ENCODE measurements at places on chromosomes 1 and 21.
A peak's percentile ranks its signal among the peaks of the same experiment; 100 is the strongest.

DNA sequence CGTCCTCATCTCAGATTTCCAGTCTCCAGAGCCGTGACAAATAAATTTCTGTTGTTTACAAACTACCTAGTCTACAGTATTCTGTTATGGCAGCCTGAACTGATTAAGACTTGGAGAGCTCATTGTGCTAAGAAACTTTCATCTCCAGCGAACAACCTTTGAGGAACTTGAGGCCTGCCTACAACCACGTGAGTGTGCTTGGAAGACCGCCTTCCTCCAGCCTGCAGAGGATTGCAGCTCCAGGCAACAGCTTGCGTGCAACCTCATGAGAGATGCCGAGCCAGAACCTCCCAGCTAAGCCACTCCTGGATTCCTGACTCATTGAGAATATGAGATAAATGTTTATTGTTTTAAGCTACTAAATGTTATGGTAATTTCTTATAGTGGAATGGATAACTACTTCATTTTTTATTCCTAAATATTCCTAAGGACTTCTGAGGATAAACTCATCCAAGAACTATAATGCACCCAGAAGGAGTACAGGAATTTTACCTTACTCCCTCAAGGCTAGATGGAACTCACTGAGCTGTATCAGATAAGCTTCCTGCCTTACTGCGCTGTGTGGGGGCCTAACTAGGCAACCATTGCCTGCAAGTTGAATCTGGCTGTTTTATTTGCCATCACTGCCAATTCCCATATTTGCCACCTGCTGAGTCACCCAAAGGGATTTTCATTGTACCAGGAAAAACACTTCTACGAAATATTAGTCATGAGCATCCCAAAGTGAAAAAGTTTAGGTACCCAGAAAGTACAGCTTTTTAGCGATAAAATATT, 17.6 kb downstream of the FAM177B start:
- DNase-seq, result peak; percentile 80

GRCh38 chr1:96236156-96236739, 485.3 kb upstream of the PTBP2 start:
- peak; percentile 45 for DNase-seq

GRCh38 chr21:38622827-38623209, 124.5 kb upstream of the ERG start:
- no peak for DNase-seq

DNA sequence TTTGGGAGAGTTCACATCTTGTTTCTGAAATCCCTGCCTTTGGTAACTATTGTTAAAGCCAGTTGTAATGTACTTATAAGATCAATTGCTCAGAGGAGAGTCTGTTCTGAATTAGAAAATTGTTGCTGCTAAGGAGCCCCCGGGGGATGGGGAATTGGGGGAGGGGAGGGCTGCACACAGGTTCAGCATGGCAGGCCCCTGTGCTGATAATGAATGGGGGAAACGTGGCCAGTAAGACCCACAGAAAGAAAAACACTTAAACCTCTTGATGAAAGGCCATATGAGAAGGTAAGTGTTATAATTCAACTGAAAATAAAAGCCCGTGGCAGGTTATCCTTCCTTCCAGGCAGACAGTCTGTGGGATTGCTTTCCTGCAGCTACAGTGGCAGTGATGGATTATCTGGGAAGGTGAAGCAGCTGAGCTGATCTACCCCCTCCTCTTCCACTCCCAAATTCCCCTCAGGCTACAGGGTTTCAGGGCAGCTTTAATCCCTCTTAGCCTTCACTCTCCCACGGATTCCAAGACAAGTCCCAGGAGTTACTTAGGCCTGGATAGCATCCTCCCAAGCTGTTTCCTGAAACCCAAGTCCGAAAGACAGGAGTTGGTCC, 398.8 kb downstream of the TBX15 start:
- no peak for DNase-seq

GRCh38 chr21:18711662-18712061, 308.1 kb upstream of the TMPRSS15 start:
- DNase-seq, result no peak

DNA sequence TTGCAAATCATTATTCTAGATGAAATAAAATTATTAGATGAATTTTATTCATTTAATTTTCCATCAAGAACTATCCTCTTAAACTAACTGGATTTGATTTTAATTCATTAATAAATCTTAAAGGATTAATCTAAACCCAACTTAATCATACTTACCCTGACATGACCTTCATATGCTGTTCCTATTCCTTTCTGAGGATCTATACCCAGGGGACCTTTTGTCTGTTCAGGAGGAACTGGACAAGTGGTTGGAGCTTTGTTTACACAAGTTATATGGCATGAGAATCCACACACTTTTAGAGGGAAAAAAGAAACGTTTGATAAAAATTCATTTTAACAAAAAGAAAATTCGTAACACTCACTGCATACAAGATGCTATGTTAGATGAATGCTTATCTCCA, 95.2 kb downstream of the COQ8A start:
- DNase-seq, result no peak

GRCh38 chr1:1332031-1332755, 1.1 kb downstream of the TAS1R3 start:
- no peak for DNase-seq

- DNase-seq, result no peak
These were observed 133.4 kb downstream of the NFIA start for GRCh38 chr1:61215676-61216289.

DNA sequence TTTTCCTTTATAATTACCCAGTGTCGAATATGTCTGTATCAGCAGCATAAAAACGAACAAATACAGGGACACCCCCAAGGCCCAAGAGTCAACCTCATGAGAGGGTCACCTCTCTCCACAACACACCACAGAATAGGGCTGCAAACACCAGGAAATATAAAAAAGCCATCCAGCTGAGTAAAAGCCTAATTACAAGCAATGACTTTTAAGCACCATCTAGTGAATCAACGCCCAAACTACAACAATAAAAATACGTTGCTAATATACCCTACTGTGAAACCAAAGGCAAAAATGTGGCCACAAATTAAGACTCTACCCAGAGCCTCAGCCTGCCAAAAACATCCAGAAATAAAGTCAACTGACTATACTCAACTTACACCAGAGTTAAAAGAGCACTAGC, 817.9 kb upstream of the NEGR1 start:
- DNase-seq, result no peak

GRCh38 chr1:85001742-85002141, 4.8 kb upstream of the MCOLN2 start:
- peak; percentile 35 for DNase-seq

GRCh38 chr1:2926447-2927055, 94.7 kb upstream of the ACTRT2 start:
- DNase-seq, result no peak

DNA sequence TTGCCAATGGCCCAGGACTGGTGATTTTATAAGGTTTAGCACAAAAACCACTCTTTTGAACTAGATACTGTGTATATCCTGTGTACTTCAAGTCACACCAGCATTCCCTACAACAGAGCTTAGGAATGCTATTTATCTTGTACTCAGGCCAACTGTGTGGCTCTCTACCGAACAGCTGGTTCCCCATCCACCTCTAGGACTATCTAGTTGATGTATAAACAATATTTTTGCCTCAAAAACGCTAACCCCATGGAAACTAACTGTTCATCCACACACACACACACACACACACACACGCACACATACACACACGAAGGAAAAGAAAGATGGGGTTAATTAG, 28.7 kb upstream of the SLC45A3 start:
- DNase-seq, result no peak

DNA sequence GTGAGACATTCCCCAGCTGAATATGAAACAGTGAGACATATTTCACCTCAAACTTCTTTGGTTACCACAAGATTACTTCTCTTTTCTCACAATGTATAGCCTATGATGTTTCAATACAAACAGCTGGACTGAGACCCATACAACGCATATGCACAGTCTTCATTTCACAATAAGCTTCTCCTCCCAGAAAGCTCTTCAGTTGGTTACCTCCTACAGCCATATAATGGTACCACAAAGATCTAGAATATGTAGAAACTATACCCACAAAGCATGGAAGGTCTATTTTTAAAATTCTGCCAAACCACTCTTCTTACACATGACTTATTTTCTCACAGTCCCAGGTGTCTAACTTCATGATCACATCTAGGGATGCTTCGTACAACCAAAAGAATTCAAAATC, 70.8 kb downstream of the JAK1 start:
- no peak for DNase-seq

DNA sequence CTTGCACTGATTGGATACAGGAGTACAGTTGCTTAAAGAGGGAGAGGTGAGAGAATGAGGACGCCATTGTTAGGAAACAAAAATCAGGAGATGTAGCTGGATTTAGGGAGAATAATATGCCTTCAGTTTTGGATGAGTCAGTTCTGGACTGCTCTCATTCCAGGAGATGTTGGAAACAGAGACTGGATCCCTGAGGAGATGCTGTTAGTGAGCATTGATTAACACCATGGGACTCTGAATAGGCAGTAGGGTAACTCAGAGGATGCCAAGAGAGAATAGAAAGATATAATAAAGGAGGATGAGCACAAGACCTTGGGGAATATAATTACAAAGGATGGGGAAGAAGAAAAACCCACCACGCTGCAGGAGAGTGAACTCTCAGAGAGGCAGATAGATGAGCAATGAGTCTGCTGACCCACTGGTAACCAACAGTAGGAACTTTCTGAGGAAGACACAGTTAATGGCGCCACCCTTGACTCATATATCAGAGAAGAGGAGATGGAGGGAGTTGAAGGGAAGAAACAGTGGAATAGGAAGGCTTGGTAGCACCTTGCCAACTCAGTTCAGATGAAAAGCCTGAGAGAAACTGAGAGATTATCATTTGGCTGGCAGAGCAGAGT, 10.5 kb downstream of the KCNJ15 start:
- DNase-seq, result no peak

GRCh38 chr1:192713921-192714320, 78.0 kb downstream of the RGS13 start:
- no peak for DNase-seq

- no peak for DNase-seq
These were observed 13.0 kb upstream of the PADI1 start for GRCh38 chr1:17191990-17192242.

- DNase-seq, result no peak
These were observed 17.7 kb downstream of the IRF2BP2 start for GRCh38 chr1:234592240-234592639.

DNA sequence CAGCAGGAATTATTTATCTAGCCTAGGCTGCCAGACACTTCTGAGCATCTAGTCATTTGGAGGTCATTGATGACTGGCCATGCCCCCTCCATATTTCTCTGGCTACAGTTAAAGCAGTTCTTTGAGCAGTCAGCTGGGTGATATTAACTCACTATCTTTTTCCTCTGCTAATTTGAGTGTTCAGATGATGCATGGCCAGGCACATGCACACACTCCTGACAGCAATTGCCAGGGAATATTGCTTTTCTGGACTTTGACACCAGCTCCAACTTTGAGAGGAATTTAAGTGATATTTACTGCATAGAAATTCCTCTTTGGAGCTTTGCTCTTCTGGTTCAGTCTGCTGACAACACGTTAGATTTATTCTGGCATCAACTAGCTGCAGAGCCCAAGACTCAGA, 52.6 kb downstream of the CD247 start:
- no peak for DNase-seq

DNA sequence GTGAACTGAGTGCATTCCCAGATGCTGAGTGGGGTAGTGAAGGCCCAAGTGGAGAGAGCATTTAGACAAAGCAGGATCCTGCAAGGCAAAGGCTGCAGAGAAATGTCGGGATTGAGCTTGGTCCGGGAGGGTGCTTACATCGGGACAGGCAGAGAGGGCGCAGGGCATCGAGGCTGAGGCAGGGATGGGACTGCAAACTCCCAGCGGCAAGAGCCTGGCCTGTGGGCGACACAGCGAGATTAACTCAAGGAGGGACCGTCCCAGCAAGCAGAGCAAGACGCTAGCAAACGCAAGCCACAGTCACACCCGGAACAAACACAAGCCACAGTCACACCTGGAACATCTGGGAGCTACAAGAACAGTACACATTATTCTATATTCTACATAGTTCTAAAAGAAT, 537.5 kb downstream of the KIF26B start:
- no peak for DNase-seq

- no peak for DNase-seq
These were observed 61.1 kb upstream of the SMYD2 start for GRCh38 chr1:214219902-214220301.

DNA sequence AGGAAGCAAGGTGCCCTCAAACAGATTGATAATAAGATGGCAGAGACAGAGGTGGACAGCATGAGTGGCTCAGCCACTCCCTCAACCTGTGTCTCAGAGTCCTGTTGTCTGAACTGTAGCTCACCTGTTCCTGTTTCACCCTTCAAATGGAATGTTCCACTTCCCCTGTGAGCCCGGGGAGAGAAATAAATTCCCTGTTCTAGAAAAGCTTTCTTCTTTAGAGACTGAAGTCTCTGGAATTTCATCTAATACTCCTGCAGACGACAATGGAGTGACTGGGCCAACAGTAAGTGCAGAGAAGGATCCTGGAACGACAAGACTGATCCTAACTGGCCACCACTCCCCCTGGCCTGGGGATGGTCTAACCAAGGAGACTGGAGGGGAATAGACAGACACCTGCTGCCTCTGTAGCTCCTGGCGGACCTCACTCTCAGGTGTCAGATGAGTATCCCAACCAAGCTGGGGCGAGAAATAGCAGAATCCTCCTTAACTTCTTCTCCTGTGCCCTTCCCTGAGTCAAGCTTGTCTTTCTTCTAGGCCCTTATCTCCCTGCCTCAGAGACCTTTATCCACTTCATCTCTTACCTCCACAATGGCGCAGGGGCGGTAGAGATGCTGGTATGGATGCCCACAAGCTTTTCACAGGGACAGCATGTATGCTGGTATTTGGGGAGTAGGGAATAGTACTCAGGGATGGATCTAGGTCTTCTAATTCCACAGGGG, 45.4 kb downstream of the PLEKHA6 start:
- DNase-seq, result no peak

GRCh38 chr1:30169269-30169668, 554.1 kb downstream of the MATN1 start:
- DNase-seq, result no peak

DNA sequence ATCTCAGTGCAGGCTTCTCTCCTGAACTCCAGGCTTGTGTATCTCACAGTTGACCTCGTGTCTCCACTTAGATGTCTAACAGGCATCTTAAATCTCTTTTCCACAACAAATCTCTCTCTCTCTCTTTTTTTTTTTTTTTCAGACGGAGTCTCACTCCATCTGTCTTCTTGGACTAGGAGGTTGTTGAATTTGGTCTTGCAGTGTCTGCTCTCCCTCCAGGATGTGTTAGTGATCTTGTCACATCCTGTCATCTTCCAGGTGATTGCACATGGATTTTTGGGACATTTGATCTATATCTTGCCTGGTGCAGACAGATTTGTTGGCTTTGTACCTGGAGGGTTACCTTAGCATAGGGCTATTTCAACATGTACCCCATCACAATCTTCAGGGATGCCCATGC, 26.5 kb upstream of the KCNA10 start:
- no peak for DNase-seq

All from foreskin melanocyte (primary cell).